ENCODE measurements at places on chromosomes 11 and 22.

- no peaks in the 10 kb centered on the region for H3K36me3 ChIP-seq
- H3K4me3 ChIP-seq = no peak overlapping the region
- no peaks in the 10 kb centered on the region for H3K4me1 ChIP-seq
- no peak for DNase-seq
Measured at GRCh38 chr11:17939542-17939941, 73.3 kb downstream of the SERGEF start.

DNA sequence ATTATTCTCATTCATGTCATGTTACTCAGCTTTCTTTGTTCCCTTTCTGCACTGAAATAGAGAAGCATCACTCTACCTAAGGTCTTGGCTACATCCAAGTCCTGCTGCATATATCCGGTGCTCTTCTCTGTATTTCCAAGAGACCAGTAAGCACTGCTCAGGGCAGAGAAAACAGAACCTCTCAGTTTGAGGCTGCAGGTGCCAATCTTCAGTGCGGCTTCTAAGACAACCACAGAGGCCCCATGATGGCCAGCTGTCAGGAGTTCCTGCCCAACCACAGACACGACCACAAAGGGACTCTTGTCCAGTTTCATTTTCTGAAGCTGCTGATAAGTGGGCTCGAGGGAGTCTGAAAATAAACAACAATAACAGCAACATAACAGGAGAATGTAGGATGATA is 378.4 kb upstream of the PITPNB start:
- peak; percentile 27 for DNase-seq
- H3K27me3 ChIP-seq = no peaks in the 10 kb centered on the region
- H3K4me1 ChIP-seq = peaks cover 6% of the 10 kb centered on the region
- H3K27ac ChIP-seq = no peak overlapping the region
- H3K36me3 ChIP-seq = peaks cover 7% of the 10 kb centered on the region

- H3K4me3 ChIP-seq = no peak overlapping the region
- no peaks in the 10 kb centered on the region for H3K36me3 ChIP-seq
- DNase-seq = no peak
- no peaks in the 10 kb centered on the region for H3K4me1 ChIP-seq
- no peaks in the 10 kb centered on the region for H3K27me3 ChIP-seq
- no peak overlapping the region for H3K27ac ChIP-seq
Measured at GRCh38 chr11:86047275-86047991, 21.5 kb downstream of the PICALM start.

DNA sequence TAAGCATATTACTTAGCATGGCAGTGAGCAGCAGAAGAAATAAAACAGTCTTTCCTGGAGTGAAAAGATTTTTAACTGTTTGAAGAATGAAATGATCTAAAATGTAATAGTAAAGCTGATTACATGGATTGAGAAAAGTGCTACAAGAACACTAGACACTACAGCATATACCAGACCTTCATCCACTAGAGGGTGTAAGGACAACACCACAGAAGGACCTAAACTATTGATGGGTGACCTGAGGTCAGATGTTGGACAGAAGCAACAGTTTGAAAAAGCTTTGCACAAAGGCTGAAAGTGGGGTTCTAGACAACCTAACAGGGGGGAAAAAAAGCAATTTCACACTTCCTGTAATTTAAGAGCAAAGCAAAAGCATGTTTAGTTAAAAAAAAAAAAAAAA is 97.7 kb downstream of the RBFOX2 start:
- no peak overlapping the region for H3K4me3 ChIP-seq
- no peaks in the 10 kb centered on the region for H3K36me3 ChIP-seq
- DNase-seq = peak; percentile 90
- H3K27ac ChIP-seq = no peak overlapping the region
- H3K27me3 ChIP-seq = no peaks in the 10 kb centered on the region
- no peaks in the 10 kb centered on the region for H3K4me1 ChIP-seq

DNA sequence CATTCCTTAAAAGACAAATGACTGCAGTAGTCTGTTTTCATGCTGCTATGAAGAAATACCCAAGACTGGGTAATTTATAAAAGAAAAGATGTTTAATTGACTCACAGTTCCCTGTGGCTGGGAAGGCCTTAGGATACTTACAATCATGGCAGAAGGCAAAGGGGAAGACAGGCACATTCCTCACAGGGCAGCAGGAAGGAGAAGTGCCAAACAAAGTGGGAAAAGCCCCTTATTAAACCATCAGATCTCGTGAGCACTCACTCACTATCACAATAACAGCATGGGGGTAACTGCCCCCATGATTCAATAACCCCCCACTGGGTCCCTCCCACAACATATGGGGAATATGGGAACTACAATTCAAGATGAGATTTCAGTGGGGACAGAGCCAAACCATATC is 16.4 kb upstream of the OR2AT4 start:
- H3K4me3 ChIP-seq = no peak overlapping the region
- DNase-seq = no peak
- H3K27ac ChIP-seq = no peak overlapping the region
- no peaks in the 10 kb centered on the region for H3K36me3 ChIP-seq
- no peaks in the 10 kb centered on the region for H3K27me3 ChIP-seq
- H3K4me1 ChIP-seq = no peaks in the 10 kb centered on the region

- H3K27me3 ChIP-seq = no peaks in the 10 kb centered on the region
- H3K4me1 ChIP-seq = peaks cover 35% of the 10 kb centered on the region
- DNase-seq = no peak
- H3K27ac ChIP-seq = no peak overlapping the region
Measured at GRCh38 chr11:36153551-36153950, 135.7 kb downstream of the COMMD9 start.

GRCh38 chr11:120027546-120028180 is 110.2 kb downstream of the TRIM29 start:
- no peak overlapping the region for H3K4me3 ChIP-seq
- H3K27me3 ChIP-seq = peaks cover 15% of the 10 kb centered on the region
- DNase-seq = no peak

DNA sequence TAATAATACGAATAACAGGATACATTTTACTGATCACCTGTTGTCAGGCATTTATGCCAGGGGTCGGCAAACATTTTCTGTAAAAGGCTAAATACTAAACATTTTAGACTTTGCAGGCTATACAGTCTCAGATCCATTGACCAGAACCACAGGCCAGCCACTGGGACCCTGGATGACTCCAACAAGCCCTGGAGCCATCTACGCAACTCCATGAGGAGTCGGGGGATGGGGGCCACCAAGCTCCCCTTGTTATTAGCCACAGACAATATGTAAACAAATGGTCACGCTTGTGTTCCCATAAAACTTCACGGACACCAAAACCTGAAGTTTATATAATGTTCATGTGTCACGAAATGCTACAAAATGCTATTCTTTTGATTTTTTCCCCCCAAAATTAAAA is 54.4 kb upstream of the EMID1 start:
- no peaks in the 10 kb centered on the region for H3K27me3 ChIP-seq
- peaks cover 70% of the 10 kb centered on the region for H3K4me1 ChIP-seq
- H3K4me3 ChIP-seq = no peak overlapping the region
- H3K27ac ChIP-seq = no peak overlapping the region
- DNase-seq = no peak

- no peak overlapping the region for H3K4me3 ChIP-seq
- H3K27ac ChIP-seq = no peak overlapping the region
- no peaks in the 10 kb centered on the region for H3K36me3 ChIP-seq
- no peaks in the 10 kb centered on the region for H3K27me3 ChIP-seq
Measured at GRCh38 chr22:40674274-40674673, 5.0 kb upstream of the MCHR1 start.

DNA sequence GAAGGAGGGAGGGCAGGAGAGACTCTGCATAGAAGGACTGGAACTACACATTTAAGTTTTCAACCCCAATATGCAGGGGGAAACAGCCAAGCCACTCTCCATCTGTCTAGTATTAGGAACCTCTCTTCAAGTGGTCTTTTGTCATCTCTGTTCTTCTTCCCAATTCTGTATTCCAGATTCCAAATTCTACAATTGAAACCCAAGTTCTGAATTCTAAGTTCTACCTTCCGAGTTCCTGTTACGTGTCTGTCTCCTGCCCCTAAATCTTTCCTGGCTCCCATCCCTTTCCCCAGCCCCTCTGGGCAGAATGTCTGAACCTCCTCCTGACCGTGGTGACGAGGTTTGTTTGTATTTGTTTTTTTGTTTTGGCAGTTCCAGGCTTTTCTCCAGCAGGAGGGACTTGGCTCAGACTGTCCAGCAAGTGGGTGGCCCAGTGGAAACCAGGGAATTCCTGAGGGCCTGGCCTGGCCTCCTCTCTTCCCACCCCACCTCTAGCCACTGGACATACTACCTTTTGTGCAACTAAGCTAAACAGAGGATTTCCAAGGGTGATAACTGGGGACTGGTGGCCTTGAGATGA is 1.6 kb upstream of the THOC5 start:
- no peak overlapping the region for H3K27ac ChIP-seq
- no peak overlapping the region for H3K4me3 ChIP-seq
- peak; percentile 74 for DNase-seq

GRCh38 chr11:101321222-101321621 is 191.6 kb upstream of the PGR start:
- no peaks in the 10 kb centered on the region for H3K36me3 ChIP-seq
- no peak for DNase-seq
- no peak overlapping the region for H3K27ac ChIP-seq
- no peaks in the 10 kb centered on the region for H3K4me1 ChIP-seq
- H3K27me3 ChIP-seq = no peaks in the 10 kb centered on the region
- H3K4me3 ChIP-seq = no peak overlapping the region

- DNase-seq = no peak
- no peak overlapping the region for H3K27ac ChIP-seq
- no peak overlapping the region for H3K4me3 ChIP-seq
- no peaks in the 10 kb centered on the region for H3K36me3 ChIP-seq
- H3K4me1 ChIP-seq = no peaks in the 10 kb centered on the region
Measured at GRCh38 chr11:26621132-26621531, 49.1 kb upstream of the MUC15 start.

- H3K36me3 ChIP-seq = no peaks in the 10 kb centered on the region
- peaks cover 60% of the 10 kb centered on the region for H3K27me3 ChIP-seq
- peaks cover 10% of the 10 kb centered on the region for H3K4me1 ChIP-seq
Measured at GRCh38 chr11:17477084-17477333, 364 bp upstream of the ABCC8 start.

- H3K4me3 ChIP-seq = no peak overlapping the region
- peaks cover 3% of the 10 kb centered on the region for H3K4me1 ChIP-seq
- no peaks in the 10 kb centered on the region for H3K36me3 ChIP-seq
- no peak for DNase-seq
- peaks cover 22% of the 10 kb centered on the region for H3K27me3 ChIP-seq
- no peak overlapping the region for H3K27ac ChIP-seq
Measured at GRCh38 chr11:19558189-19558986, 154.2 kb upstream of the NAV2 start.

DNA sequence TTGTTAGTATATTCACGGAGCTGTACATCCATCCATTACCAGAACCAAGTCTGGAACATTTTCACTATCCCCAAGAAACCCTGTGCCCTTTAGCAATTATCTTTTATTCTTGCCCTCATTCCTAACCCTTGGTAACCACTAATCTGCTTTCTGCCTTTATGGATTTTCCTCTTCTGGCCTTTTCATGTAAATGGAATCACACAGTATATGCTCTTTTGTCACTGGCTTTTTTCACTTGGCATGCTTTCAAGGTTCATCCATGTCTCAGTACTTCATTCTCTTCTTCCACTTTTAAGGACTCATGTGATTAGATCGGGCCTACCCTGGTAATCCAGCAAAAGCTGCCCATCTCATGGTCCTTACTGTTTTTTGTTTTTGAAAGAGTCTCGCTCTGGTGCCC is 11.0 kb upstream of the ZBTB44 start:
- no peak for DNase-seq
- no peak overlapping the region for H3K4me3 ChIP-seq
- no peaks in the 10 kb centered on the region for H3K4me1 ChIP-seq
- H3K36me3 ChIP-seq = no peaks in the 10 kb centered on the region
- H3K27me3 ChIP-seq = no peaks in the 10 kb centered on the region

- H3K36me3 ChIP-seq = no peaks in the 10 kb centered on the region
- H3K27ac ChIP-seq = no peak overlapping the region
- DNase-seq = no peak
Measured at GRCh38 chr11:96116376-96116775, 192.5 kb upstream of the MTMR2 start.

DNA sequence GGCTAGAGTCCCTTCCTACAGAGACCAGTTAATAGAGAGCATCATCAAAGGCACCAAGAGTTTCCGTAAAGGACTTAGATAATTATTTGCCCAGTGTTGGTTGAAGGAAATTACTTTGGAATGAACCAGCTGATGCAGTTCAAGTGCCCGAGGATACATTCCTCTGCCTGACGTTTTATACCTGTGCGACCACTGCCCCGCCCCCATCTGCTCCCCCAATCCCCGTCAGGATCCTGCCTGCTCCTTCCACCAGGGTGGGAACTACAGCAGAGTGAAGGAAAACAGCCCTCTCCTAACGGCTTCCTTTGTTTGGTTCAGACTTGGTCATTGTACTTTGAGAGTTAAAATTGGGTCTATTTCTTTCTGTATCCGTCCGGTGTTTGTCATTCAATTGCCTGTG is 761.5 kb downstream of the NTM start:
- H3K4me3 ChIP-seq = no peak overlapping the region
- H3K27ac ChIP-seq = no peak overlapping the region
- no peak for DNase-seq
- no peaks in the 10 kb centered on the region for H3K36me3 ChIP-seq
- H3K4me1 ChIP-seq = peaks cover 13% of the 10 kb centered on the region
- H3K27me3 ChIP-seq = no peaks in the 10 kb centered on the region

GRCh38 chr11:110447897-110448745 is 18.4 kb downstream of the FDX1 start:
- H3K36me3 ChIP-seq = no peaks in the 10 kb centered on the region
- no peaks in the 10 kb centered on the region for H3K4me1 ChIP-seq
- DNase-seq = peak; percentile 58
- H3K4me3 ChIP-seq = no peak overlapping the region

DNA sequence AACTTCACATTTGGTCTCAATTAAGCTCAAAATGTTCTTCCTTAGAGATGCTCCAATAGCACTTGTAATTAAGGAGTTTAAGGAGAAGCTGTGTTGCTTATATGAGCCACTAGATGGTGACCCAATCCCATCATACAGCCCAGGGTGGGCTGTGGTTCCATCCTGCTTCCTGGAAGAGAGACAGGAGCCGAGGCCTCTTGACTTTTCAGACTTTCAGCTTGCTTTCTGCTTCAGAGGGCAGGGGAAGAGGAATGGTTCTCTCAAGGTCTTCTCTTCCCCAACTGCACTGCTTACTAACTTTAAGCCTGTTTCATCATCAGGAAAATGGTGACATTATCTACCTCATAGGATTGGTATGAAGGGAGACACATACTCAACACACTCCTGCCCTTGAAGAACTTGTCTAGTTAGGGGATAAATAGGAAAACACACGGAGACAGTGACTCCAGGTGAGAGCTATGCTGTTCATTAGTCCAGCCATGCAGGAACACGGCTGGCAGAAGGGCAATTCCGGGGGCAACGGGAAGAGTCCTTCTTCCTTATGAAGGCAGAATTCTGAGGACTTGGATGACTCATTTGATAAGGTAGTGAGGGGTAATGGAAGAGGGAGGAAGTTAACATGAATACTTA is 20.1 kb downstream of the TMEM218 start:
- H3K27ac ChIP-seq = no peak overlapping the region
- H3K27me3 ChIP-seq = no peaks in the 10 kb centered on the region
- H3K36me3 ChIP-seq = peaks cover 10% of the 10 kb centered on the region
- peak; percentile 88 for DNase-seq
- H3K4me1 ChIP-seq = peaks cover 4% of the 10 kb centered on the region
- no peak overlapping the region for H3K4me3 ChIP-seq

Data from muscle of leg (tissue), 16 donors.